ENCODE measurements at places on chromosomes 7 and 10.

GRCh38 chr10:28853195-28853594, 175.9 kb downstream of the BAMBI start:
- no peak for DNase-seq

DNA sequence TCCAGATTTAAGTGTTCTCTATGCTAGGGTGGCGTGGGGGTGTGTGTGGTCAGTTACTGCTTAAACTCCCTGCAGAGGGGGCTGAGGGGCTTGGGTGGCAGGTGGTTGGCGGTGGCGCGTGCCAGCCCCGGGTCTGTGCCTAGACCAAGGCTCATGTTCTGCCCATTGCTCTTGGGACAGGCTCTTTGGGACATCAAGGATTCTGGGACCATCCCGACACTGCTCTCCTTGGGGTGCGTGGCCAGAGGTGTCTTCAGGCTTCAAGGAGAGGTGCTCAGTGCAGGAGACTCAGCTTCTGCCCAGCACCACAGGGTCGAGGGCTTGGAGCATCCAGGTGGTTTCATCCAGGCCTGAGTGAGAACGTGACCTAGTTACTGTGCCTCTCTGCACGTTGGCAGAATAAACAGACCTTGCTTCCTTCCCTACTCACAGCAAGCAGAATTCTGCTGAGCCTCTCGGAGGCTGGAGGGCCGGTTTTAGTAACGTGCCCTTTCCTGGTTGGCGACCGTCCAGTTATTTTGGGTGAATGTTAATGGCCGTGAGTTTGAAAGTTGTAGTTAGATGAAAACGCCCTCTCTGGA, 39.9 kb downstream of the CAMK1D start:
- no peak for DNase-seq

GRCh38 chr7:37142958-37143357, 305.7 kb downstream of the ELMO1 start:
- DNase-seq: no peak

GRCh38 chr7:18655912-18656311, 160.4 kb downstream of the HDAC9 start:
- no peak for DNase-seq

GRCh38 chr7:21184942-21185652, 242.8 kb upstream of the SP4 start:
- no peak for DNase-seq

DNA sequence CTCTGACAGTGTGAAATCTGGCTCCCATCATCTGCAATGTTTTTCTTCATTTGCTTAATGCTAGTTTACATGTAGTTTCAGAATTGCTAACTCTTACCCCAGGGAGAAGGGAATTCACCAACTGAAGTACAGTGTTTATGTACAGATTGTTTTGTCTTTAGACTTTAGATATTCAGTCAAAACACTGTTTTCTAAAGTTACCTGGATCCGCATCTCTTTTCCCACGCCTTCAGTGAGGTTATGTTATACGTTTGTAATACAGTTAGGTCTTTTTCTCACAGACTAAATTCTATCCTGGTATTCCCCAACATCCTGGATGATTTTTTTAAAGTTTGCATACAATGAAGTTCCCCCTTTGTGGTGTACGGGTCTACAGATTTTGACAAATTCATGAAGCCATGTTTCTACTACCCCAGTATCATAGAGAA, 3.2 kb upstream of the LYZL1 start:
- no peak for DNase-seq

GRCh38 chr7:129159539-129159938, 15.0 kb downstream of the TSPAN33 start:
- no peak for DNase-seq

GRCh38 chr7:149878523-149878921, 4.8 kb downstream of the ATP6V0E2 start:
- DNase-seq: no peak

DNA sequence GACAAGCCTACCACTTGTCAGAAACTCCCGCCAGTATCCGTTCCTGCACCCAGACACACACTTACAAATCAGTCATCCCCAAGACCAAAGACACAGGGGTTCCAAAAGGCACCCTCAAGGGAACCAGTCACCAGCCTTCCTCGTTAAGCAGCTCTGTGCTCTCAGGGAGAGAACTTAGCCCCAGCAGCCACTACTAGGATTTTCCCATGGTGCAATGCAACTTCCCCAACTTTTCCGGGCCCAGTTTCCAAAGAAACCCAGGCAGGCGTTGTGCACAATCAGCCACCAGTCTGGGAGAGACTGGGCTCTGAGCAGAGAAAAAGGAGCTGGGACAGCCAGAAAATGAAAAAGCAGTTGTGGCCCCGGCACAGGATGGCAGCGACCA, 1.2 kb downstream of the DLG5 start:
- DNase-seq: no peak

DNA sequence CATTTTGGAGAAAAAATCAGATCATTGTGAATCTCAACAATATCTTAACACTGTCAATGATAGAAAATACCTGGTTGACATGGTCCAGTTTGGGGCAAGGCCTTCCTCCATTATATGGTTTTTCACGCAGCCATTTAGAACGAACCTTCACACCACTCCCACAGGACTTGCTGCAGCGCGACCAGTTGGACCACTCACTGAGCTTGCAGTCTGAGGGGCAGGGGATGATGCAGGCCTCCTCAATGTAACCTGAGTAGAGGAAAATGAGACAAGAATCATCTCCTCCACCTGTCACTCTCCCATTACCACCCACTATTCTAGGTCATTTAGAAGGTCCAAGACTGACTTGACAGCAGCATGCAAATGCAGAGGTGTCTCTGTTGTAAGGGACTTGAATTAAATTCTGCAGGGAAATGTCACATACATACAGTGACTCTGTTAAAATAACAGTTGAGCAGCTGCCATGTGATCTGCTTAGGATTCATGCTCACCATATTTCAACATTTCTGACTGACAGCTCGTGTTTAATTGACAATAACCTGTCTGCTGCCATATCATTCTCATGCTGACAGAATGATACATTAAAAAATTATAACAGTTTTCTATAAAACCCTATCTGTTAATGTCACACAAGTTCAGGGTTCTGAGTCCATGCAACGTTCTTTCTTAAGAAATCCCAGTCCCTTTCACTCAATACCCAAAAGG, 403.0 kb downstream of the THSD7A start:
- no peak for DNase-seq

DNA sequence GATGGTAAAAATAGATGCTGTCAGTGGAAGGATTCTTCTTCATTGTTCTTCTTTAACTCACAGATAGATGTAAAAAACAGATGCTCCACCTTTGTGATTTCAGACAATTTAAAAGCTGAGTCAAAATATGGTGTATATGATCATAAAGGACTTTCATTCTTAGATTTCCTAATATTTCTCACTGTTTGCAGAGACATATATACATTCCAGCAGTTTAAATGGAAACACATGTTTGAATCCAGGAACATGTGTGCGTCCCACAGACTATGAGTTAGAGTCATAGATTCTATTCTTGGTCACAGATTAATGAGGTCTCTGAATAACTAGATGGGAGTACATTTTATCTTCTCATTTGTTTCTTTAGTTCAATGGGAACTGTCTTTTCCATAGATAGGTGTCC, 109.6 kb downstream of the BICC1 start:
- DNase-seq: no peak

- no peak for DNase-seq
These were observed 24.1 kb upstream of the CARD11 start for GRCh38 chr7:3067606-3068380.

- DNase-seq: no peak
These were observed 241.7 kb upstream of the NEBL start for GRCh38 chr10:21138769-21139340.

- DNase-seq: no peak
These were observed 217.5 kb downstream of the SDK1 start for GRCh38 chr7:3518546-3518945.

GRCh38 chr7:135761751-135762488, 13.3 kb upstream of the FAM180A start:
- DNase-seq: no peak

- no peak for DNase-seq
These were observed 8.1 kb upstream of the GRID1 start for GRCh38 chr10:86374664-86375063.

DNA sequence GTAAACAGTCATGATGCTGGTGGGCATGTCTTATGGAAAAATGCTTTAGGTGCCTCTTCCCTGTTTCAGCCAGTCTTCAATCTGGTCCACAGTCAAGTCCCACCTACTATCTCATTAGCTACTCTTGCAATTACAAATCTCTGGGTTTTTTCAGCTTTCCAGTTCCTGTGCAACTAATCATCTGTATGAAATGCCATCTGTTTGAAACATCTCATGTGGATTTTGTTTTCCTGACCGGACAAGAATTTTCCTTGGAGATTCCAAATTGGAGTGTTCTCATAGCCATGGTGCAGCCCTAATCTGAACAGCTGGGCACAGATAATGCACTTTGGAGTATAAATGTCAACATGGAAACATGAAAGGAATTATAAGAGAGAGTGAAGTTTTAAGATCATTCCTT, 41.3 kb upstream of the CALN1 start:
- DNase-seq: no peak

DNA sequence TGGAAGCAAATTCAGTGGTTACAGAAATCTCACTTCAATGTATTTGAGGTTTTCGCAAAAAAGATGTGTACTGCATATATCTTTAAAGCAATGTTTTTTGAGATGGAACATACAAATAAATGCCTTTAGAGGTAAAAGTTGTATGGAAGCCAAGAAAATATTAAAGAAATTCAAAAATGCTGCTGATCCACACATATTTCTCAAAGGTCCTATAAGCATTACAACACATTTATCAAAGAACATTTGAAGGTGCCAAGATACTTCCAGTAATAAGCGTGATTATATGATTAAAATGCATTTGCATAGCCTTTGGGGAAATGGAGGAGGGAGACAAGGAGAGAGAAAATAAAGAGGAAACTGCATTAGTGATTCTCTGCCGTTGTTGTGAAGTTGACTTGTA, 260.1 kb downstream of the BICC1 start:
- no peak for DNase-seq

DNA sequence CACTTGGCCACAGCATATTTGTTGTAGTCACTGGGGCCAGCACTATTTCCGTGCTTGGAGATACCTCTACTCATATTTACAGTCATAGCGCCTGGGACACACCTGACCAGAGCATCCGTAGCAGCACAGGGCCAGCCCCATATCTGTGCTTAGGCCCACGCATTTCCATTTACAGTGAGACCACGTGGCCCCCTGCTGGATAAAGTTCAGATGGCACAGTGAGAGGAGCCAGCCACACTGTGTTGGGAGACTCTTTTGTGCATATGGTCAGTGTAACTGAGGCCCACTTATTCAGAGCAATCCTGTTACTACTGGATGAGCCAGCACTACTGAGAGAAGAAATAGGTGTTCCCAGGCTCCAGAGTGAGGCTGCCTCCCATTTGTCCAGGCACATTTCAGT, 455.3 kb downstream of the REEP3 start:
- DNase-seq: no peak

- no peak for DNase-seq
These were observed 223.9 kb downstream of the FRMD4A start for GRCh38 chr10:14106828-14107227.

GRCh38 chr7:79770063-79770462, 316.6 kb upstream of the MAGI2 start:
- DNase-seq: no peak

DNA sequence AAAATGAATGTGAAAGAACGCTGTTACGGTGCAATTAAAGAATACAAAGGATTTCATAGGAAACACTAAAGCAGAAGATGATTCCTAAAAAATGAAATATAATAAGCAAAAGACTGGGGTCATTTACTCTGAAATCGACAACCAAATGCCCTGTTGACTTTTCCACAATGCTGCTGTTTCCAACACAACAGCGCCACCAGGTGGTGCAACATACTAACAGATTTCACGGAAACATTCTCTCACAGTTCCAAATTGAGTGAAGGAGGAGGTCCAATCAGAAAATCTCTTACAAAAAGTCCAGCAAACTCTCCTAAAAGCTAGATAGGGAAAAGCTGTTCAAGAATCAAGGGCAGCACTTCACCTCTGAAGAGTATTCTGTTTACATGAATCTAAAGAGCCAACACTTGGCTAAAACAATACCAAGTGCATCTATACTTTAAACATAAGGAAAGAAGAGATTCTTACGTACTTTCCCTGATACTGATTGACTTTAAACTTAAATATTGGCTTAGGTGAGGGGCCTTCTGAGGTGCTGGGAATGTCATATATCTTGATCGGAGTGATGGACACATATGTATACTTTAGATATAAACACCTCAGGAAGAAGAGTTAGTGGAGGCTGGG, 55.9 kb downstream of the UPF2 start:
- DNase-seq: peak; percentile 75

DNA sequence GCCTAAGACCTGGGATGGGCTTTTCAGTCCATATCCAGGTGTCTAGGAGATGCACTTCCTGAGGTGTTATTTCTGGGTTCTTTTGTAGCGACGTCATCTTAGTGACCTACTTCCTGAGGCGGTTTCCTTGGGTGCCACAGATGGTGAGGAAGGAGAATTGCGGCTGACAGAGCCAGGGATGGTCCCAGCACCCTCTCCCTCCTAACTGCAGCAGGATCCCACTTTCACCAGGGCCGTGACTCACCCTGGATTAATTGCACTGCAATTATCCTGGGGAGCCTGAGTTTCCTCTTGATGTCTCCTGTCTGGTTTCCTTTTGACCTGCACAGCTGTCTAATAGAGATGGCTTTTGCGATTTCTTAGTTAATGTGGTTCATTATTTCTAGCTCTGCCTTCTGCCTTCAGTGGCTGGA, 271.7 kb downstream of the TCF7L2 start:
- no peak for DNase-seq

DNA sequence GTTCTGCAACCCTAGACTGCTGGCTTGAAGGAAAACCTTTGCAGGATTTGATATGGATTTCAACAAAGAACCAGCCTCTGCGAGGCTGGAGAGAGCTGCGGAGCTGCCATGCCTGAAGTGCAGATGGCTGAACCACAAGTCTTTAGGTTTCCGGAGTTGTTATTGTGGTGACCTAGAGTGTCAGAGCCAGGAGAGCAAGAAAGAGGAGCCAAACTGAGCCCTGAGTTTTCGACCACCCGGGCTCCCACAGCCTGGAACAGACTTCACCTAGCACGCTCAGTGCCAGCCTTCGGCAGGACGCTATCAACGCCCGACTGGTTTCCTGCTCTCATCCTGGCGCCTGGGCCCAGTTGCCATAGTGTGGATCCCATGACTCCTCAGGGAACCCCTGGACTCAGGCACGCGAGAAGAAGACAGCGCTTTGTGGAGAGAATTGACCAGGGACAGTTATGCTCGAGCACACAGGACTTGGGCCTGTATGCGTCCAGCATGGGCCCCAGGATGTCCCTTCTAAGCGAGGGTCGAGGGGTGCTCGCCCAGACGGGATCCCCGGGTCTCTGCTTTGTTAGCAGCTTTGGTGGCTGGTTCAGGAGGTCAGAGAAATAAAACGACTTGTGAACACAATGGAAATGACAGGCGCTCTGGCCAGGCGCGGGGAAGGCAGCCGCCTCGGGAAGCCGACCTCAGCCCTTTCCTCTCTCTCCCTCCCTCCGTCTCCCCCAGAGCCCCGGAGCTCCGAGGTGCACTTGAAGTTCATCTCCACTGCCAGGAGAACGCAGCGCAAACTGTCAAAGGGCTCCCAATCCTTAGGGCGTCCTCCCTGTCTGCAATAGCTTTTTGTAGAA, 1.8 kb upstream of the GAD2 start:
- DNase-seq: no peak

GRCh38 chr7:37281368-37282092, 167.1 kb downstream of the ELMO1 start:
- no peak for DNase-seq
